NCI-H2227 treated with DMSO at 0.1 percent for 48 hours (cell line): ENCODE measurements at places on chromosomes 5 and 9.

DNA sequence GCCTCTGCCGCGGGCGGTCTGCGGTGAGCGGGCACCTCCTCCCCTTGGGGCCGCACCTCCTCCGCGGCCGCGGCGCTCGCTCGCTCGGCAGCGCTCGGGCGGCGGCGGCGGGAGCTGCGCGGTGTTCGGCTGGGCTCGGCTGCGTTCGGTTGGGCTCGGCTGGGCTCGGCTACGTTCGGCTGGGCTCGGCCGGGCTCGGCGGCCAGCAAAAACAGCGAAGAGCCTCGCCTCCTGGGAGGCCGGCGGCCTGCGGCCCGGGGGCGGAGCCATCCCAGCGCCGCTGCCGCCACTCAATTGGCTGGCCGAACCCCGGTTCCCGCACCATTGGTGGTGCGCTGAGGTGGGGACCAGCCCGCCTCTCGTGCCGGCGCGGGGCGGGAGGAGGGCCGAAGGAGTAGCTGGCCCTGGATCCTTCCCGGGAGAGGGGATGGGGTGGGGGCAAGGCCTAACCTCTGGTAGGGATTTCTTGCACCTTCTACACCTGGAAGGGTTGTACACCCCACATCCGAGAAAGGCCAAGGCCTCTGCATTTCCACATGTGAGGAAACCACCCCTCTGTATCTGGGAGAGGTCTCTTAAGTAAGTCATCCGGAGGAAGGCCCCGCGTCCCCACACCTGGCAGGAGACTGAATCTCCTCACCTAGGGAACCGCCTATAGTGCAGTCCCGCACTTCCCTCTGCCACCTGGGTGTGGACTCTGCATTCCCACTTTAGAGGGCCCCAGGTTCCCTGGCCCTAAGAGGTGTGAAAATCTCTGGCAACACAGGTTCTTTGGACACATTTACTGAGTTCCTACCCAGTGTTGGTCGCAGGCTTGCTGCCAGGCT is at the start of gene ENHO:
ENHO (minus strand) TSS at position 20 of the 827 bp plus-strand sequence. CDS start 1,295 bp downstream, outside the sequence.
- DNase-seq: peak; percentile 77

DNA sequence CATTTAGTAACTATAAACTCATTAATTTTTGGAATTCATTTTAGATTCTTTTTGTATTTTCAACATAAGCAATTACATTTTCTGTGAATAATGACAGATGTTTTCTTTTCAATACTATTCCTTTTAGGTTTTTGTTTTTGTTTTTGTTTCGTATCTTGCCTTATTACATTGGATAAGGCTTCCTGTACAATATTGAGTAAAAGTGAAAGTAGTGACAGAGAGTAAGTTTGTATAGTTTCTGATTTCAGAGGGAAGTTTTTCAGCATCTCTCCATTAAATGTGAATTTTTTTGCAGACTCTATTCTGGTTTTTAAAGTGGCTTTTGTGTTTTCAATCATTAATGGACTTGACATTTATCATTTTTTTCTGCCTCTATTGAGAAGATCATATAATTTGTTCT is 12.8 kb upstream of the CAMK4 start:
- DNase-seq: no peak

DNA sequence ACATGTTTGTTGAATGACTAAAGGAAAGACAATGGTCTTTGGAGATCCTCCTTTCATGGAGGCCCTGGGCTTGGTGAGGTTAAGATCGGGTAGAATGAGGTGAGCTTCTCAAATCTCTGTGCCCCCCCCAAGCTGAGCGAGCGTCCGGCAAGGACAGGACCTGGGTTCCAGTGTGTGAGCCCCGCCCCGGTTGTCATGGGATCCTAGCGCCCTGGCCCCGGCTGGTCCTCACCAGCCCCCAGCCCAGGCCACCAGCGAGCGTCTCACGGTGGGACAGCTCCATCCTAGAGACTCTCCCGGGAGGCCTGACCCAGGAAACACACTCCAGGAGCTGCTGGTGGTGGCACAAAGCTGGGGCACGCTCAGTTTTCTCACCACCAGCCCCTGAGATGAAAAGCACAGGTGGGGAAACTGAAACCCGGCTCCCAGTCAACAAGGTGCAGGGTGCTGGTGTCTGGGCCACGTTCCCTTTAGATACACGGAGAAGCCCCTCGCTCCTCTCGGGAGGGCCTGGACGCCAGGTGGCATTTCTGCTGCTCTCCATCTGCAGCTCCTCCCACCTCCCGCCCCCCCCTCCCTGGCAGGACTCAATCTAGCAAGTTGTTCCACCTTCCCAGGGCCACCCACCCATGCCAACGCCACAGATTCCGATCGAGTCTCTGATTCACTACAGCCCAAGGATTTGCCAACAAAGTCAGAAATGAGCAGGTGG is 131.3 kb upstream of the PPP1R26 start:
- DNase-seq: no peak

DNA sequence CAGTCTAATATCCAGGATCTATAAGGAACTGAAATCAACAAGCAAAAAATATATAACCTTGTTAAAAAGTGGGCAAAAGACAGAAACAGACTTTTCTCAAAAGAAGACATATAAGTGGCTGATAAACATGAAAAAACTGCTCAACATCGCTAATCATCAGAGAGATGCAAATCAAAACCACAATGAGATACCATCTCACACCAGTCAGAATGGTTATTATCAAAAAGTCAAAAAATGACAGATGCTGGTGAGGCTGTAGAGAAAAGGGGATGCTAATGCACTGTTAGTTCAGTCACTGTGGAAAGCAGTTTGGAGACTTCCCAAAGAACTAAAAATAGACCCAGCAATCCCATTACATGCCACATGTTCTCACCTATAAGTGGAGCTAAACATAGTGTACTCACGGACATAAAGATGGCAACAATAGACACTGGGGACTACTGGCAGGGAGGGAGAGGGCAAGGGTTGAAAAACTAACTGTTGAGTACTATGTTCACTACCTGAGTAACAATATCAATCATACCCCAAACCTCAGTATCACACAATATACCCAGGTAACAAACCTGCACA is 11.7 kb upstream of the TSSK1B start:
- DNase-seq: no peak

DNA sequence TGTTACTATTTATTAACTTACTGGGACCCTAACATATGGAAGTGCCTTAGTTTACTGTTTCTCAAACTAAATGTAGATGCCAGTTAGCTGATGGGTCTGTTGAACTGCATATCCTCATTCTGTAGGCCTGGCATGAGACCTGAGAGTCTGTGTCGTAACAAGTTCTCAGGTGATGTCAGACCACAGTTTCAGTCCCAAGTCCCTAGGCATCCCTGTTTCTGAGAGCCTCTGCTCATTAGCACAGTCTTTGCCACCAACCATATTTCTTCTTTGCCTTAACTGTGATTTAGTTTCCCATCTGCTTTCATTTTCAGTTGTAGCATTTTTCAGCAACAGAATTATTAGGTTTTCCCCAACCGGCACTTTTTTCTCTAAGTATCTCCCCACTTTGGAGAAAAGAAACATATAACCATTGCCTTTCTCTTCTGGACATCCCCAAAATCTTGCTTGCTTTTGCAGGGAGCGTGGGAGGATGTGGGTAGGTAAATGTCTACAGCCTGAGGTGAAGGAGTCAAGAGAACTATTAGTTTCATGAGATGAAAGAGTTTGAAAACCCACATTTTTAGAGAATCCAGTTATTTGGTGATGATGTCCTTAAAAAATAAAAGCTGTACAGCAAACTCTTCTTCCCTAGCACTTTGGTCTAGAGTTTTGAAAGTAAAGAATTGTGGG is 74.6 kb downstream of the NUDT12 start:
- no peak for DNase-seq

DNA sequence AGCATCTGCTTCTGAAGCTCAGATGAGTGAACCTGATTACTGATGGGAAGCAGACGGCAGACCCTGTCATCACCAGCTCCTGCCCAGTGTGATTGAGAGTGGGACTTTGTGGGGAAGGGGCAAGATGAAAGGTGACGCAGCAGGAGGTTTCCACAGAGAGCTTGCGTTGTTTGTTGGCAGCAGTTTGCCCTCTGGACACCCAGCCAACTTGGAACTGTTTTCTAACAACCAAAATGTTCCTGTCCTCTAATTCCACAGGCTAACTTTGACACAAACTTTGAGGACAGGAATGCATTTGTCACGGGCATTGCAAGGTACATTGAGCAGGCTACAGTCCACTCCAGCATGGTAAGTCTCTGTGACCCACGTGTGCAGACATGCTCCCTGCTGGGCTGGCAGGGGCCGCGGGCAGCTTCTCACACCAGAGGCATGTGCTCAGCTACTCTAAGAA is 20.9 kb downstream of the CYFIP2 start:
- no peak for DNase-seq

DNA sequence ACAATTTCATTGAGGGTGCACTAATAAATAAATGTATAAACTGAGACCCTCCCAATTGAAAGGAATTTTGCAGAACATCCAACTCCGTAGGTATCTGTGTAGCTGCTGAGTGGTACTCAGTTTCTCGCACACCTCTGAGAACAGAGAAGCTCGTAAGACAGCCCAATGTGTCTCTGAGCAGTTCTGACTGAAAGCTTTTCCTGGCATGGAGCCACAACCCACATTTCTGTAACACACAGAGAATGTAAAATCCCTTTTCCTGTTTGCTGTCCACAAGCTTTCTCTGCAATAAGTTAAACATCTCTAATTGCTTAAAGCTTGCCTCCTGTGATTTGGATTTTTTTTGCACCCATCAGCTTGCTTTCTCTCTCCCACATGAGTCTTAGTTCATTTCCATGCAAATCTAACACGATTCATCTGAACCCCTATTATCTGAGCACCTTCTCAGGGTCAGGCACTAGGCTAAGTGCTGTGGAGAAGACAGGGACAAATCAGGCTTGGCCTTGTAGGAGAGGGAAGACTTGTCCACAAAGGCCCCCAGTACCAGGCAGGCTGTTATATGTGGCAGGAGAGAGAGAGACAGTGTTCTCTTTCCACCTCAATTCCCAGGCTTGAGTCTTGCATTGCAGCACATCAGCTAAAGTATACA is 44.2 kb upstream of the COL15A1 start:
- DNase-seq: no peak

- DNase-seq: no peak
These were observed 131.2 kb upstream of the HMHB1 start for GRCh38 chr5:143680672-143681259.

DNA sequence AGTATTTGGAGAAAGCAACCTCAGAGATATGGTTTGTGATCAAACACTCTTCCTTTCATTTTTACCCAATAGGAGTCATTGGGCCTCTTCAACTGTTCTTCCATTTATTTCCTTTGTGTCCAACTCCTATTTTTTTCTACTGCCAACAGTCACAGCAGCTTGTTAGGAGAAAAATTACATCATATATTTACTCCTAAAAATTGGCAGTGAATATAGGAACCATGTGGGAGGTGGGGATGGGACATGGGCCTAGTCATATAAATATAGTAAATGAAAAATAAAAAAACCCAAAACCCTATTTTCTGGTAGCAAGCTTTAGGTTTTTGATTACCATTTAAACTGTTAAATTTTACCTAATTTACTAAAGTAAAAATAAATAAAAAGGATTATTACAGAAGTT is 134.9 kb upstream of the MPDZ start:
- no peak for DNase-seq

DNA sequence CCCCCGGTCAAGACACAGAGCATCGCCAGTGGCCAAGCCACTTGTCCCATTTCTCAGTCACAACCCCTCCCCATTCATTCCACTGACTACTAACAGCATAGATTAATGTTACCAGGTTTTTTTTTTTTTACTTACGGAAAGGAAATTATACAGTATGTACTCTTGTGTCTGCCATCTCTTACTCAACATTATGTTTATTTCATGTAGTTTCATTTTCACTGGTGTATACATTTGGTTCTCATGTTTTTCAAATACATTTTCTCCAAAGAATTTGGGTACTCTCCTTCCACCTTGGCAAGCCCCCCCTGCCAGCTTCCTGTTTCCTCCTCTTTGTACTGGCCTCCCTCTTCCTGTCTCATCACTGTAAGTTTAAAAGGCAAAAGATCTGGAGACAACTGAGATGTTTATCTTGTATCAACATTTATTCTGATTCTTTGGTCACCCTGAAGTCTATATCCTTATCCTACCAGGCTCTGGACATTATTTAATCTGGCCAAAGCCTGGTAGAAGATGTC is 207.3 kb downstream of the SAXO1 start:
- DNase-seq: no peak
